ENCODE measurements at places on chromosomes 11 and 22.

- DNase-seq, result no peak
Measured at GRCh38 chr22:45832959-45833580, 143.9 kb downstream of the WNT7B start.

- no peak for DNase-seq
Measured at GRCh38 chr11:129815596-129816461, at the start of gene TMEM45B. TSS of gene TMEM45B (plus strand) at chr11:129815848. CDS start at chr11:129852483, 36,635 bp downstream.

DNA sequence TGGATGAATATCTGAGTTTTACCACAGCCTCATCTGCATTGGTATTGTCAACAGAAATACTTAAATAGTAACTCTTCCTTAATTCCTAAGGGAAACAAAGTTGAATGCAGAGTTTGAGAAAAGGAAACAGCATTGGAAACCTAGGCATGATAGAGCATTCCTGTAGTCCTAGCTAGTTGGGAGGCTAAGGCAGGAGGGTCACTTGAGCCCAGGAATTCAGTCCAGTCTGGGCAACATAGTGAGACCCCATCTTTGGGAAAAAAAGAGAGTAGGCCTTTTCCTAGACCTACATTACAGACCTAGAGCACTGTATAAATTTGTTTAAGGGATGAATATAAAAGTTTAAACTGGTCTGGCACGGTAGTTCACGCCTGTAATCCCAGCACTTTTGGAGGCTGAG lies 13.4 kb downstream of the PAFAH1B2 start:
- no peak for DNase-seq

DNA sequence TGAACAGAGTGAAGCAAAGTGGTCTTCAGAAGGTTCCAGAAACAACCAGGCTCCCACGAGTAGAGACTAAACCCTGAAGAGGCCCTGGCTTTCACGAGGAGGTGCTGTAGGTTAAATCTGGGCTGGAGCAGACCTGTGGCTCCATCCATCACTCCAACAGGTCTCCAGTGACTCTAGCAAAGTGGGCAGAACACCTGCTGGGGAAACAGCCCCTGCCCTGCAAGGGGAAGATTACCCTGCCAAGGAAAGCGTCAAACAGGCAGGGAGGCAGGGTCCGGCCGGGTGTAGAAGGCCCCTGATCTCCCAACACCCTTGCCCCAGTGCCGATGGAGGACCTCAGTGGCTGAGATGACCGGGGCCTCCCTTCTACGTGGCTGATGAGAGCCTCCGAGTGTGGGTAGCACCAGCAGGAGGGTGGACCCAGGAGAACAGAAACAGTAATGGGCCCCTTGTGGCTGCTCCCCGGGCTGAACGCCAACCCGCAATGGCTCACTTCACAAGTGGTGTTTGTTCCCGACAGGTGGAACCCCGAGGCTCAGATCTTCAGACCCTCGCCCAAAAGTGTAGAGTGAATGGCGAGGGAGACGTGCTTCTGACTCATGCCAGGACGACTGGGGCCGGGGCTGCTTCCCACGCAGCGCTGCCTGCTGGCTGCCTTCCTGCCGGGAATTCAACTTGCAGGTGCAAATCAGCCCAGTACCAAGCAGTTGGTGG lies 112.0 kb downstream of the SHANK2 start:
- DNase-seq, result no peak

DNA sequence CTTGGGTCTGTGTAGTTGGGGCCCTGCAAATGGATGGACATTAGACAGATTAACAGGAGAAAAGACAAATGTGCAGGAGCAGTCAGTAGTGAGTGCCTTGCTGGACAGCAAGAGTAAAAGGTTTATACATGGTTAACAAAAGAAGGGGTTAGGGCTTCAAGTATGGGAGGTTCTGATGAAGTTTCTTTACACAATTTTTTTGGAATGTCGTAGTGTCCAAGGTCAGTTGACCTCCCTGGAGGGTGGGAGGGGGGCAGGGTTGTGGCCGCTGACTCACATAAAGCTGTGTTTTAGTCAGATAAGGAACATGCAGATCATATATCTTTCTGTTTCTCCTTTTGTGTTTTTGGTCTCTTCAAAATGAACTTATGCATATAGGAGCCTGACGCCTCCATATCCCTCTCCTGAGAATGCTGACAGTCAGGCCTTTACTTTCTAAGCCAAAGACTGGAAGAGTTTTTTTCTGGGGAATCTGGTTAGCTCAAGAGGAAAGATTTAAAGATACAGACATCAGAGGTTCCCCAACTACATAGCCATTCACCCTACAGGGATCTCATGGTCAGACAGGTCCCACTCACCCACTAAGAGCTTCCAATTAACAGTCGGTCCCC lies 134.3 kb downstream of the NECTIN1 start:
- peak; percentile 87 for DNase-seq

DNA sequence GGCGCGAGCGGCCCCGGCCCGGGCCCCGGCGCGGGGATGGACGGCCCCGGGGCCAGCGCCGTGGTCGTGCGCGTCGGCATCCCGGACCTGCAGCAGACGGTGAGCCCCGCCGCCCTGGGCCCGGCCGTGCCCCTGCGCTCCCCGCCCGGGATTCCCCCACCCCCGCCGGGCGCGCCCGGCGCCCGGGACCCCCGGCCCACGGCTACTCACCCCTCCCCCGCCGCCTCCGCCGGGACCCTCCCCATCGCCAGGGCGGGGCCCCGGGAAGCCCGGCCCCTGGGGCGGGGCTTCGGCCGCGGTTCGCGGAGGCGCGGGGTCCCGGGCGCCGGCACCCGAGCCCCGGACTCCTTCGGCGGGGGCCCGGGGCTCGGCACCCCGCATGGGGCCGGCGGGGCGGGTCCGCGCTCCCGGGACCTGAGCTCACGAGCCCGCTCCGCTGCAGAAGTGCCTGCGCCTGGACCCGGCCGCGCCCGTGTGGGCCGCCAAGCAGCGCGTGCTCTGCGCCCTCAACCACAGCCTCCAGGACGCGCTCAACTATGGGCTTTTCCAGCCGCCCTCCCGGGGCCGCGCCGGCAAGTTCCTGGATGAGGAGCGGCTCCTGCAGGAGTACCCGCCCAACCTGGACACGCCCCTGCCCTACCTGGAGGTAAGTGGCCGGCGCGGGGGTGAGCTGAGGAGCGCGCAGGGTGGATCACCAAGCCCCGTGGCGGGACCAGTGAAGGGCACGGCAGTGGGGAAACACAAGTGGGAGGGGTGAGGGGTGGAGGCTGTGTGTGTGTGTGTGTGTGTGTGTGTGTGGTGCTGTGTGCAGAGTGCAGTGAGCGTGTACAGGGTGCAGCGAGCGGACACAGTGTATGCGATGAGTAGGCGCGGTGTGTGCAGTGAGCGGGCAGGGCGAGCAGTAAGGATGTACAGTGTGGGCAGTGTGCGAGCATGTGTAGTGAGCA lies 2.3 kb downstream of the SHANK3 start:
- DNase-seq, result no peak

- no peak for DNase-seq
Measured at GRCh38 chr22:33867971-33868370, 52.3 kb downstream of the LARGE1 start.

Data from IMR-90 (cell line).